ENCODE measurements at places on chromosomes 16 and 17.

DNA sequence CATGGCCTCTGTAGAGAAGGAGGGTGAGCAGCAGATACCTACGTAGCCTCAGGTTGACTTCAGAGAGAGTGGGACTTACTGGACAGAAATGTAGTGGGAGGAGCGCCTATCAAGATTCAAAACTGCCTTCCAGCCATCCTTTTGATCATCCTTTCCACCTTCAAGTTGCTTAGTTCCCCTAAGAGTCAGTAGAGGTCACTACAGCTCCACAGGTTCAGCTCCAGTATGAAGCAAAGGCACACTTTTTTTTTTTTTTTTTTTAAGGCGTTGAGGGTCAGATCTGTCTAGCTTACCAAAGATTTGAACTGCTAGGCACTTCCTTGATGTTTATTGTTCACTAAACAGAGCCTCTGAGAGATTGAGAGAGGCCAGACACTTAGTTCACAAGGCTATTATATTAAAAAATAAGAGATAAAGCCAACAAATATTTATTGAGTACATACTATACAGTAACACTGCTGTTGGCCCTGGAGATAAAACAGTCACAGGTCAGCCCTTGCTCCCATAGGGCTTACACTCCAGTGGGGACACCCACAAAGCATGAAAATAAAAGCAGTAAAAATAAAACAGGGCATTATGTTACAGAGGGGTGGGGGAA, 3.1 kb downstream of the RNF227 start:
- DNase-seq, result peak; percentile 71

- DNase-seq, result no peak
Observed at GRCh38 chr16:70417661-70418060, 21.2 kb downstream of the ST3GAL2 start.

- DNase-seq, result no peak
Observed at GRCh38 chr16:75942351-75942750, 216.1 kb upstream of the CPHXL start.

- DNase-seq, result no peak
Observed at GRCh38 chr17:79434215-79434614, 176.6 kb downstream of the RBFOX3 start.

DNA sequence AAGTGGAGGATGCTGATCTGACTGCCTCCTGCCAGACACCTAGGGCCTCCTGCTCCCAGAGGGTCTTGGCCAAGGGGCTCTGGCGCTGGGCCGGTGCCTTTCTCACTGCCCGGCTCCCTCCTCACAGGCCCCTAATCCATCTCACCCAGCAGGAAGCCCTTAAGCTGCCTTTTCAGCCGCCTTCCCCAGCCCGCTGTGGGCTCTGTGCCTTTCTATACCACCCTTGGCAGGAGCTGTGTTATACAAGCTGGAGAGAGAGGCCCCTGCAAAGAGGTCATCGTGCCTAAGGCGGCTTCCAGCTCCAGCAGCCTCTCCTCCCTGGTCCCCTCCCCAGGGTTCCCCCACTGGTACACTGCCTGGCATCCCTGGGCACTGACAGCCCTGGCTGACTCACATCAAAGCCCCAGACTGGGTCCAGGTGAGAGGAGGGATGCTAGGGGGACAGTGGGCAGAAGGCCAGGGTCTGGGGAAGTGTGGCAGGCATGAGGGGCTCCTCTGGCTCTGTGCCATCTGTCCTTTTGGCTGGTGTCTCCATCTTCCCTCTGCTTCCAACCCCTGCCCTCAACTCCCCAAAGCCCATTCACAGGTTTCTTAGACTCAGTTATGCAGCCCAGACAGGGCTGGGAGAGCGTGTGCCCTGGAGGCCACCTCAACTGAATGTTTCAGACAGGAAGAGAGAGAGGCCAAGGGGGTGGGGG, 15.3 kb upstream of the FZD2 start:
- no peak for DNase-seq

- no peak for DNase-seq
Observed at GRCh38 chr16:73010150-73010676, 37.7 kb downstream of the ZFHX3 start.

GRCh38 chr17:40179923-40180659, 2.8 kb downstream of the RAPGEFL1 start:
- DNase-seq, result peak; percentile 55

GRCh38 chr16:19967963-19968362, 83.3 kb upstream of the GPRC5B start:
- no peak for DNase-seq

DNA sequence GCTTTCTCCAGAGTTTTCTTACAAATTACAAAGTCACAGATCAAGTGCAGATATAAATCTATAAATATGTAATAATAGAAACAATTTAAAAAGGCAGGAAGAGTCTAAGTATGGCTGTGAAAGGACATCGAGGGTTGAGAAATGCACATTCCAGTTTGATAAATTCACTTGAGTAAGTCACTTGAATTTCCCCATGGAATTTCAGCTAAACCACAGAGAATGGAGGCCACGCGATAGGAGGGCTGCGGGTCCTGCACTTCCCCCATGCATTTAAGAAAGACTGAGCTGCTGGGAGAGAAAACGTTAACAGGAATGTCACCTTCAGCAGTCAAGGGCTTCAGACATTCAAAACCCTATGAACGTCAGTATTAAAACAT, 6.1 kb upstream of the MXRA7 start:
- peak; percentile 83 for DNase-seq

DNA sequence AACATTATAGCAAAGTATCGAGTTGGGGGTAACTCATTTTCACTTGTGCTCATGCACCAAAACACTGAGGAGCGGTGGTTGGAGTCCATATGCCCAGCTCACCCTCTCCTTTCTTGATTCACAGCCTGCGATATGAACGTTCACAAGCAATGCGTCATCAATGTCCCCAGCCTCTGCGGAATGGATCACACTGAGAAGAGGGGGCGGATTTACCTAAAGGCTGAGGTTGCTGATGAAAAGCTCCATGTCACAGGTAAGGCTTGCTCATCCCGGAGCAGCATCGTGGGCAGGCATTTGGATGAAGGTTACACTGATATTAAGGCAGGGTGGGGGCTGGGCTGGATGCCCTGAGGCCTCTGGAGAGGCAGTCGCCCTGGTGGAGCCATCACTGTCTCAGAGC, 189.7 kb upstream of the CACNG5 start:
- no peak for DNase-seq

GRCh38 chr17:3959921-3960601, 4.2 kb downstream of the ATP2A3 start:
- no peak for DNase-seq

GRCh38 chr17:35345445-35345925, 27.9 kb downstream of the SLFN11 start:
- no peak for DNase-seq

DNA sequence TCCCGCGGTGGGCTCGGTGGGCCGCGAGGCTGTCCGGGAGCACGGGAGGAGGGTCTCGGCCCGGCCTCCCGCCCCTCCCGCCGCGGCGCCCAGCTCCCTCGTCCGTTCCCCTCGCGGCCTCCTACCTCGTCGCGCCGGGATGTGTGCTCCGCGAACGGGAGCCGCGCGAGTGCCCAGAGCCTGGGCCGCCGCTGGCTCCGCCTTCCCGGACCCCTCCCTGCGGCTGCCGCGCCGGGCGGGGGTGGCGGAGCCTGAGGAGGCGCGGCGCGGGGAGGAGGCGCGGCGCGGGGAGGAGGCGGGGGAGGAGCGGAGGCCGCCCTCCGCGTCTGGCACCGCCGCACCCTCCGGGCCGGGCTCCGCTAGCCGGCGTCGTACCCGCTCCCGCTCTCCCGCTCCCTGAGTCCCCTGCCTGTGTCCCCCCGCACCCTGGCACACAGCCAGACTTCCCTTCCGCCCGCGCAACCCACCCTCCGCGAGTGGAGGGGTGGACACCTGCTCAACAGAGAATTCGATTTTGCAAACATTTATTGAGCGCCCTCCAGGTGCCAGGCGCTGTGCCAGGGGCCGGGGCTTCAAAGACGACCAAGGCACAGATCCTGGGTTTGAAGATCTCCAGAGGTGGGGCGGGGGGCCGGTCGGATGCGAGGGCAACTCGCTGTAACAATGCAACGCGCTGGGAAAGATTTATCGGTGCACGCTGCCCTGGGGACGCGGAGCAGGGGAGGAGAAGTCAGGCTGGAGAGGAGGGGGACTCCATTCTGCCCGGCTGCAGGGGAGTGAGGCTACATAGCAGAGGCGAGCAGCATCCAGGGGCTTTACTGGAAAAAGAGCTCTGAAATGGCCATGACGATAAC, at the start of gene MPP3:
Gene MPP3 (minus strand): TSS at position 171 of the 854 bp plus-strand sequence. CDS start 1,240 bp downstream, outside the sequence.
- peak; percentile 94 for DNase-seq

DNA sequence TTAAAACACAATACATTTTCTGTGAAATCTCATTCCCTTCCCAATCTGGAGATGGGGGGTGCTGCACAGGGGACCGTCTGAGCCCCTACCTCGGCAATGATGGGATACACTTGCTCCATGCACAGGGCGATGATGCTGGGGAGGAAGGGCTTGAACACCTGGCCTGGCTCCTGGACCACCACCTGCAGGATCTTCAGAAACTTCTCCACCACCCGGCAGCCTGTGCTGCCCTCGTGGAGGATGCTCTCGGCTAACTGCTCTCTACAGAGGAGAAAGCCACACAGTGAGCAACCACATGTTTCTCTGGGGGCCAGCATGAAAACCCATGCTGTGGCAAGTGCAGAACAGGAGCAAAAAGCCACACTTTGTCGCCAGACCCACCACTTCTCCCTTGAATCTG, 42.4 kb upstream of the GSG1L start:
- DNase-seq, result no peak

GRCh38 chr16:75019007-75019406, 20.2 kb downstream of the ZNRF1 start:
- DNase-seq, result no peak

DNA sequence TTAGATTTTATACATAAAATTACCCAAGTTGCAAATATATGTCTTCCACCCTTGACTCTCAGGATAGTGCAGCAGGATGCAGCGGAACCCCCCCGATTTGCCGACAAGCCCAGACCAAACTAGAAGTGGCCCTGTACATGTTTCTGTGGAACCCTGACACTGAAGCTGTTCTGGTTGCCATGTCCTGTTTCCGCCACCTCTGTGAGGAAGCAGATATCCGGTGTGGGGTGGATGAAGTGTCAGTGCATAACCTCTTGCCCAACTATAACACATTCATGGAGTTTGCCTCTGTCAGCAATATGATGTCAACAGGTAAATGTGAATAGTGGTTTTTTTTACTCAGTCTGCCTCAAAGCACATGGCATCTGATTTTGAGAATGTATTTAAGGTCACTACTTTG, 70.7 kb downstream of the OMG start:
- DNase-seq, result no peak

Data from AG08395 (cell line).